ENCODE measurements at places on chromosomes 5 and 9. TPM values are rescaled to one million over a fixed set of nuclear protein-coding genes. Genes with fewer than 3 reads are reported as not detected.

Gene GARIN3
- not detected for total RNA-seq

DNA sequence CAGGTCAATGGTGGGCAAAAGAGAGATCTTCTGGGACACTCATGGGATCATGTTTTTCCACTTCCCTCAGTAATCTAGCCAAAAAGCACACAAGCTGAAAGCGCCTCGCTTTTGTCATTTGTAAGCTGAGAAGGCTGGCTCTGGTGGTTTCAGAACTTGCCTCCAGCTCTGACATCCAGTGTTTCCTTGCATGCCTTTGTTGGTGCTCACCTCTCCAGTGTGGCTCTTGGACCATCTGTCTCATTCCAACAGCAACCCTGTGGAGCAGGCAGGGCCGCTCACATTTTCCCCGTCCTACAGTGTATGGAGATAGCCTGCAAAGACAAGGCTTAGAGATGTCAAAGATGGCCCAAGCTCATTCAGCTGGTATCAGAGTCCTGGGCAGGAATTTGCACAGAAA is 160.8 kb upstream of the KLF4 start:
- H3K36me3 ChIP-seq, result no peaks in the 10 kb centered on the region
- H3K4me3 ChIP-seq, result no peak overlapping the region
- no peak overlapping the region for H3K27ac ChIP-seq

DNA sequence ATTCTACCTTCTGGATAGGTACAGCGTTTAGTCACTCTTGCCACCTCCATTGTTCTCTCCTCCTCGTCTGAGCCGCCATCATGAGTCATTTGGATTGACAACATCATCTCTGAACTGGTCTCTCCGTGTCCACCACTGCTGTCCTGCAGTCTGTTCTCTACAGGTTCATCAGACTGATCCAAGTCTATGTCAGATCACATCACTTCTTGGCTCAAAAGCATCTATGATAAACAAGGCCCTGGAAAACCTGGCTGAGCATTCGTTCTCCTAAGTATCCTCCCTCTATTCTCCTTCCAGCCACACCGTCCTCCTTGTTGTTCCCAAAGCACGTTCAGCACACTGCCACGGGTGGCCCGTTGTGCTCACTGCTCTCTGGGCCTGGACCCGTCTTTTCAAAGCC is 50.5 kb downstream of the CTNND2 start:
- no peaks in the 10 kb centered on the region for H3K4me1 ChIP-seq
- DNase-seq, result no peak
- H3K27ac ChIP-seq, result no peak overlapping the region
- H3K36me3 ChIP-seq, result no peaks in the 10 kb centered on the region
- no peak overlapping the region for H3K4me3 ChIP-seq

Gene PCDHGA12
- 1.8 TPM for total RNA-seq

GRCh38 chr5:112316006-112316405 is 103.1 kb downstream of the EPB41L4A start:
- H3K36me3 ChIP-seq, result no peaks in the 10 kb centered on the region
- no peak overlapping the region for H3K4me3 ChIP-seq
- peaks cover 5% of the 10 kb centered on the region for H3K4me1 ChIP-seq
- DNase-seq, result no peak

GRCh38 chr5:127582773-127583370 is 65.4 kb downstream of the PRRC1 start:
- H3K27ac ChIP-seq, result no peak overlapping the region
- no peak overlapping the region for H3K4me3 ChIP-seq
- H3K4me1 ChIP-seq, result peaks cover 5% of the 10 kb centered on the region
- H3K36me3 ChIP-seq, result no peaks in the 10 kb centered on the region
- no peaks in the 10 kb centered on the region for H3K27me3 ChIP-seq

DNA sequence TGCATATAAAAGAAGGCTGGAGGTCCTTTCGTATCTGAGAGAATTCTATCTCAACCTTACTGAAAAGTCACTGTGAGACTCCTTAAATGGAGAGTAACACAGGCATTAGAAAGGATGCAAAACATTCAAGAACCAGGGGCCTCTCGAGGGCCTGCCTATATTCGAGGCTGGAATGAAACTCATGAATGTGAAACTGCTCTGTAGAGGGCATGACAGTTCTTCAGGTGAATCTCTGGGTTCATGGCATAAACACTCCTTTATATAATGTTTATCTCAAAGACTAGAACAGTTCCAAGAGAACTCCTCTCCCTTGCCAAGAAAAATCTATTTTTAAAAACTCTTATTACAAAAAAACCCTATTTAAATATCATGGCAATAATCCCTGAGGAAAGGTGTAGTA is 113.9 kb downstream of the SEC61B start:
- DNase-seq, result no peak
- no peaks in the 10 kb centered on the region for H3K36me3 ChIP-seq
- H3K27ac ChIP-seq, result no peak overlapping the region

Gene FLT4
- total RNA-seq, result 5.0 TPM

Gene MYOZ3
- total RNA-seq, result 12.4 TPM

Gene SYK
- total RNA-seq, result 2.7 TPM
